Stimulated activated CD4-positive, alpha-beta T cell treated with anti-CD3 and anti-CD28 coated beads, Interleukin-2, amount 100 ng/mL, for 4 hours (primary cell): ENCODE measurements at places on chromosomes 5 and 9.
A peak's percentile ranks its signal among the peaks of the same experiment; 100 is the strongest.

DNA sequence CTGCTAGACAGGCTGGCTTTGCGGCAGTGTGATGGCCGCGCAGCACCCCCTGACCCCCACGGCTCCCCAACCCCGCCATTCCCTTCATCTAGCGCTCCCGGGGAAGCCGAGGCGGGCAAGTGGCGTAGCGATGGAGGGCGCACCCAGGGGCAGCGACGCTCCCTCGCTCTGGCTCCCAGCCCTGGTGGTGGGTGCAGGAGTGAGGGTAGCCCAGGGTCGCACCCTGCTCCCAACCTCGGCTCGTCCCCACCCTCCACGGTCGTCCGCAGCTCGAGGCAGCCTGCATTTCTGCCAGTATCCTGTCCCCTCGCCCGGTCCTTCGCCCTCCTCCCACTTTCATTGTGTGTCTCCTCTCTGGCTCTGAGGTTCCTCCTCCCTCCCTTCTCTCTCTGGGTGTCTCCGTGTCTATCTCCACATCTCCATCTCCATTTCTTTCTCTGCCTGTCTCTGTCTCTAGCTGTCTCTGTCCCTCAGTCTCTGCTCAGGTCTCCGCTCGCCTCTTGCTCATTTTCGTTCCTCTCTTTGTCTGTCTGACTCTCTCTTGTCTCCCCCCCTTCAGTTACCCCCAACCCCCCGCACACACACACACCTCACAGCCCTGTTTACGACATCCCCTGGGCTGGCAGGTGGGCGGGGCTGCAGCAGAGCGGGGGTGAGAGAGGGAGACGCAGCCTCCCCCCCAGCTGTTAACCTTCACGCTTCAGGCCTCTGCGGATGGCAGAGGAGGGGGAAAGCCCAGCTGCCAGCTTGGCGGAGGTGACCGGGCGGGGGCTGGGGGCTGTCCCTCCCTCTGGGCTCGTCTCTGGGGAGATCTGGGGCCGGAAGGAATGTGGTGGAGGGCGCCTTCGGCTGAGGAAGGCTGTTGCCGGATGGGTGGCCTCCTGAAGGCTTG, 48.7 kb upstream of the PSD2 start:
- peak; percentile 88 for DNase-seq

DNA sequence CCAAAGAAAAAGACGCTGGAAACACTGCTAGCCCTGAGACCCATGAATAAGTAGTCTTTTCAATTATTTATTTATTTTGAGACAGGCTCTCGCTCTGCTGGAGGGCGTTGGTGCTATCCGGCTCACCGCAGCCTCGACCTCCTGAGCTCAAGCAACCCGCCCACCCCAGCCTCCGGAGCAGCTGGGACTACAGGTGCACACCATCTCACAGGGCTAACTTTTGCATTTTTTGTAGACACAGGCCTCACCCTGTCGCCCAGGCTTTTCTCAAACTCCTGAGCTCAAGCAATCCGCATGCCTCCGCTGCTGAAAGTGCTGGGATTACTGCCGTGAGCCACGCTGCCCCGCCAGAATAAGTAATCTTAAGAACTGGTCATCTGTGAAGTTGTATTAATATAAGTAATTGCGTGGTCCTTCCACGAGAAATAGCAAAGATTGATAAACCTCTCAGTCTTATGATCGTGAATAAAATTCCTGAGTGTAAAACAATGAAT, 1.6 kb downstream of the ANXA2R start:
- DNase-seq = no peak

- DNase-seq = no peak
Observed at GRCh38 chr5:65010841-65011240, 242.1 kb downstream of the CWC27 start.

DNA sequence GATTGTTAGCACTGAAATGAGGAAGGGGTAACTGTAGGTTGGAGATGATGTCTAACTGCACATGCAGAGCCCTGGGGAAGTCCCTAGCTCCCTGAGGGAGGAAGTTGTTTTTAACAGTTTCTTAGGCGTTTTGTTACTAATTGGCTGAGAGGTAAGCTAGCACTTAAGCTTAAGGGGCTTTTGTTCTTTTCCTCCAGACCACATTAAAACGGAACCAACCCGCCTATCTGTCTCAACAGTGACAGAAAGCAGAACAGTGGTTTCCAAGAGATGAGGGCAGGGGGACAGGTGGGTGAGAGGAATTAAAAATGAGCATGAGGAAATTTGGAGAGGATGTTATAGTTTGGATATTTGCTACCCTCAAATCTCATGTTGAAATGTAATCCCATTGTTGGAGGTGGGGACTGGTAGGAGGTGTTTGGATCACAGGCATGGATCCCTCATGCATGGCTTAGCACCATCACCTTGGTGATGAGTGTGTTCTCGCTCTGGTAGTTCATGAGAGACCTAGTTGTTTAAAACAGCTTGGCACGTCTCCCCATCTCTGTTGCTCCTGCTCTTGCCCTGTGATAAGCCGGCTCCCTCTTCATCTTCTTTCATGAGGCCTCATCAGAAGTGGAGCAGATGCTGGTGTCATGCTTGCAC, 38.9 kb downstream of the LYRM7 start:
- peak; percentile 41 for DNase-seq

DNA sequence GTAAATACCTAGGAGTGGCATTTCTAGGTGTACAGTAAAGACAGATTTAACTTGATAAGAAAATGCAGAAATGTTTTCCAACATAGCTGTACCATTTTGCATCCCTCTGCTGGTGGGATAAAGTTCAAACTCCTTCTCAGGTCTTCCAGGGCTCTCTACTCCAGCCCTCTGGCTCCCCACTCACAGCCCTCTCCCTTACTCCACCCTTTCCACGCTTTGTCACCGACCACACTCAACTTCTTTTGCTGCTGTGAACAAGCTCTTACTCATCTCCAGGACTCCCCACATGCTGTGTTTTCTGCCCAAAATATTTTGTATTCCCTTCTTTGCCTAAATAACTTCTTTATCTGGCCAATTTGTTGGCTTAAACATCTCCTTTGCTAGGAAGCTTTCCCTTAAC, 90.6 kb upstream of the OSMR start:
- DNase-seq = no peak

- DNase-seq = no peak
Observed at GRCh38 chr5:131377785-131378325, 114.0 kb downstream of the CDC42SE2 start.

DNA sequence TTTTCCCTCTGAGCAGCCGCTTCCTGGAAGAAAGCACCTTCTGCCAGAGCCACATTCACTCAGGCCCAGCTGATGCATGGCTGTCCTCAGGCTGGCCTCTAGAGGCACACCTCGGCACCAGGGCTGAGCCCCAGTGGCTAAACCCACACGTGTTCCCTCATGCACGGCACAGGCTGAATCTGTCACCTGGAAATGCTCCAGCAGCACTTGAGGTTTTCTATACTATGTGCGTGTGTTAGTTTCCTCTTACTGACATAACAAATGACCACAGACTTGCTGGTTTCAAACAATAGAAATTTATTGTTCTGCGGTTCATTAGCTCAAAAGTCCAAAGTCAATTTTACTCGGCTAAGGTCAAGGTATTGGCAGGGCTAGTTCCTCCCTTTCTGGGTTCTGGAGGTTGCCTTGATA, 141.4 kb downstream of the LRRC70 start:
- no peak for DNase-seq

- DNase-seq = no peak
Observed at GRCh38 chr5:176995896-176996767, 10.4 kb downstream of the UIMC1 start.

DNA sequence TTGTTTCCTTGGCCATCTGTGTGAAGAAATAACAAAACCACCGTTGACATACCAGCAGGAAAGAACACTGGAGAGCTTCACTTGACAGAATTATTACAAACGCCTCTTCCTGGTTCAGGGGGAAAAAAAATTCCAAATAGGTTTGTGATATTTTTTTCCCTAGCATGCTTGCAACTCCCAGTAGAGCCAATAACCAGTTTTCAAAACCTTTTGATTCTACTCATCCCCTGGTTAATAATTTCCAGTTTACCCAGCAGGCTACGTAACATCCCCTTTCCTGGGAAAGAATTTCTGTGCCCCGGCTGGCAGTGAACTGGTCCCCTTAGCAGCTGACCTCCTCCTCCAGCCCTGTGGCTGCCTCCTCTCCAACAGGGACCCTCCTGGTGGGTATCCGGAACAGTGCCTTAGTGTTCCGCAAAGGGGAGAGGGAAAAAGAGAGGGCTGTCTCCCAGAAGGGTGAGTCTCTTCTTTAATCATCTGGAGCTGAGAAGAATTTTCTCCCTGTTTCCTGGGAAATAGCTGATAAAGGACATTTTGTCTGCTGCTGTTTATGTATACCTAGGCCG, 72.8 kb upstream of the BOD1 start:
- no peak for DNase-seq

DNA sequence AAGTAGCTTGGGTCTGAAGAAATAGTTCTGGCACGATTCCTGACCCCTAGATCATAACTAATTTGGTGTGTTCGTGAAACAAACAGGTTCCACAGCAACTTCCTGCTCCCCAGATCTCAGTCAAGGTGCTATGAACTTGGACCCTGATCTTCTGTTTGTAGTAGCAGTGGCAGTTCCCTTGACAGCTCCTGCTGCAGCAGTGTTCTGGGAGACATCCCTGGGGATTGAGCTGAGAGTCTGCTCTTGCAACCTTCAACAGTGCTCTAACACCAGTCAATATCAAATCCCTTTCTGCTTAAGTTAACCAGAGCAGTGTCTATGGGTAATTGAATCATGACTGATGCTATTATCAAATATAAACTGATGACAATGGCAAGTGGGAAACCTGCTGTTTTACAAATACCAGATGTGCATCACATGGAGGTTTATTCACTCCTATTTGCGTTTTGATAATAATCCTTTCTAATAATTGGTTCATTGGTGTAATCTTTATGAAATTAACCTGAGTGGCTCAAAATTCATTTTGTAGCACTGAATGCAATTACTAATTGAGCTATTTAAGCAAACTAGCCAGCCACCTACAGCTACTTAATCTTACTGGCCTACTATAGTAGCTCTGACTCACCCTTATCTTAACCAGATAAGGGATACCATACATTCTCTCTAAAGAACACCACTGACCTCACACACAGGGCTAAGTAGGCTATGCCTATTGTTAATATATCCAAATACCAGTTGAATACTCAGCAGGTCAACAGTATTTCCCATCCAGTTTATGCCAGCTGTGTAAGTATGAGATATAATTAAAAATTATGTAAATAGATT, 21.9 kb downstream of the KDM4C start:
- no peak for DNase-seq

DNA sequence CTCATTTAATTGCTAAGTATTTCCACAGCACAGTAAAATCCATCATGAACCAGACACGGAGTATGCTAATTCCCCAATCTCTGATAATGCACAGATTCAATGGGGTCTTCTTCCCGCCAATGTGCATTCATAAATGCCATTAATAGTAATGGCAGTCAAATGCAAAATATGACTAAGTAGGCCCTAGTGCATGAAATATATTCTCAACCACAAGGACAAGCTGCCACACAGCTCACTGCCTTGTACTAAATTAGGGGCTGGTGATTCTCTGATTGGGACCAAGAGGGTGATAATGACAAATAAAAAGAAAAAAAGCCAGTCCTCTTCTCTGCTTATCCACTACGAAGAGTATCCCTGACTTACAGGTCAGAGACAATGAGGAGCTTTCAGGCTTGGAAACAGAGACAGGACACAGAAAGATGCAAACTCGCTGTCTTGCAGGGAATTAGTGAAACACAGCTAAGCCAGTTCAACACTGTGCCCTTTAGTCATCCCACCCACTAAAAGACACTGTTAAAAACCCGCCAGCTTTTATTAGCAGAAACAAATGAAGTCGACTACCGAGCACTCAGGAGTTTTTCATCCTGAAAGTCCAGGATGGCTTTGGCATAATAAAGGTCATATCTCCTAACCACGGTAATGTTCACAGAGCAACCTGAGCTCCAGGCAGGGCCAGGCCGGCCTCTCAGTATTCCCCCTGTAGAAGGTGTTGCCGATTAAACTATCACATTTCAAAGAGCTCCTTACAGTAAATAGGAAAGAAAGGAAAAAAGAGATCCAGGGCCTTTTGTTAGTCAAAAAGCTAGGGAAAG, 148.1 kb downstream of the EBF1 start:
- DNase-seq = no peak

- DNase-seq = no peak
Observed at GRCh38 chr5:30039379-30039778, 1154.1 kb upstream of the CDH6 start.

GRCh38 chr9:70420441-70421271, 6.2 kb upstream of the KLF9 start:
- DNase-seq = peak; percentile 73

DNA sequence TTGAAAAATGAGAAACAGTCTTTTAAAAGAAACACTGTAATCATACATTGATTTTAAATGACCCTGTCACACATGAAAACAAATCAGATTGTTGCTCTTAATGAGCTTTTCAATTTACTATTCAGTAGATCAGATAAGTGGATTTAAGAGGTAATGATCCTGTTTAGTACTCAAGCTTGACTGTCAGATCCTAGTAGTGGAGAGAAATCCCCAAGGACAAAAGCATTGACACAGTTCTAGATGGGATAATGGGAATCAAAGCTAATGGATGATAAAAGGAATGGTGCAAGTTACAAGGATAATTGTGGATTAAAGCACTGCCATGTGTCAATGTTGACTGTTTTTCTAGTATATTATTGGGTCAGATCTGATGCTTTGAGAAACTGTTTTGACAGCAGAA, 142.3 kb upstream of the TLX3 start:
- no peak for DNase-seq

DNA sequence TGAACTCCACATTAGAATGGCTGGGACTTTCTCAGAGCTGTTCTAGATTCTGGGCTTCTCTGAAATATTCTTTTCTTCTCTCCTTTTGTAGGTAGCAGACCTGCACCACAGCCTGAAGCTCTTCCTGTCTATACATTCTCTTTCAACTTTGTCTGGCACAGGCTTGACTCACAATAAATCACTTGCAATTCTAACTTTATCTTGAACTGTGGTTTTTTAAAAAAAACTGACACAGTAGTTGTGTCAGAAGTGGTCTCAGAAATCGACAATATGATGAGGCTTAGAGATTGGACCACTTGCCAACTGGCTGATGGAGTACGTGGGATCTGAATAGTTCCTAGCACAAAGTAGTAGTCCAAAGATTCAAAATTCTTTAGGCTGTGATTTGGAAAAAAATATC, 24.1 kb upstream of the CDH9 start:
- no peak for DNase-seq

DNA sequence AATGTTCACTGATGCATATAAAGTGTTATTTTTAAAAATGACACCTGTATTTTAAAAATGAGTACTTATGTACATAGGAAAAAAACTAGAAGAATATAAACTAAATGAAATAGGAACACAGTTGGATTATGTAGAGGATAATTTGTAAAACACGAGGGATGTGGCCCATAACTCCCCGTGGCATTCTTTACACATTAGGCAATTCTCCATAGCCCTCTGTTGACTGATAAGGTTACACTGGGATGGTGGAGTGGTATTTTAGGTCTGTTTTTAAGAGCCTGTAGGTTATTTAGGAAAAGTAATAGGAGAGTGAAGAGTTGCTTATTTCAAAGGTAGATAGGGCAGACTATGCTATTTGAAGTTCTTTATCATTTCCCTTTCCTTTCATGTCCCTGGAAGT, 1.8 kb downstream of the CAVIN4 start:
- DNase-seq = no peak

GRCh38 chr9:93001031-93001430, 53.7 kb downstream of the FGD3 start:
- no peak for DNase-seq
